Activated CD4-positive, alpha-beta T cell treated with anti-CD3 and anti-CD28 coated beads, Interleukin-2, amount 10 ng/mL, durations not matched to agents 7 days and 5 days (primary cell): ENCODE measurements at places on chromosomes 7 and 10. TPM values are rescaled to one million over a fixed set of nuclear protein-coding genes. Genes with fewer than 3 reads are reported as not detected.

GRCh38 chr7:101094376-101094775 is 9.1 kb downstream of the TRIM56 start:
- no peaks in the 10 kb centered on the region for H3K27me3 ChIP-seq
- H3K4me3 ChIP-seq: no peak overlapping the region
- H3K27ac ChIP-seq: no peak overlapping the region
- DNase-seq: no peak

DNA sequence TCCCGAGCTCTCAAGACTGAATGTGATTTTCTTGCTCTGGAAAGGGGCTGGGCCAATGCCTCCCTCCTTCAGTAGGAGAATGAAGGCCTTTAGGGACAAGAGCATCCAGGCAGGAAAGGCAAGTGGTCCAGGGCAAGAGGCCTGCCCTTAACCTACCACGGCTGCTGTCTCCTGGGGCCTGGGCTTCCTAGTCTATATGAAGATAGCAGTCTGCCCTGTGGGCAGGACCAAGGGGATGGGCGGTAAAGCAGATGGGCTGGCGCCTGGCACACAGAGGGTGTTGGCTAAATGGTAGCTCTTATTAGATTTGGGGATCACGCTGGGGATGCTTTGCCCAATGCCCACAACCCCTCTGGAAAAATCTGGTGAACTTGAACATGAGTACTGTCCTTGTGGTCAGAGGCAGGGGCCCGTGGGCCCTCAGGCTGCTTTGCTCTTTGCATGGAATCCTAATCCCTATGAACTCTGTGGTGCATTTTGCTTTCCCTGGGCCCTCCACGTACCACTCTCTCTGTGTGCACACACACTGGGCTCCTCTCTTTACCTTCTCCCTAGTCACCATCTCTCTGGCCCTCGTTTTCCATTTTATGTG is 20.3 kb downstream of the CHAT start:
- no peak overlapping the region for H3K4me3 ChIP-seq
- H3K36me3 ChIP-seq: no peaks in the 10 kb centered on the region
- no peak overlapping the region for H3K27ac ChIP-seq
- peaks cover 30% of the 10 kb centered on the region for H3K27me3 ChIP-seq
- H3K4me1 ChIP-seq: no peaks in the 10 kb centered on the region

- H3K4me3 ChIP-seq: no peak overlapping the region
- H3K36me3 ChIP-seq: no peaks in the 10 kb centered on the region
- H3K4me1 ChIP-seq: no peaks in the 10 kb centered on the region
Measured at GRCh38 chr7:70706204-70706603, 425.7 kb upstream of the GALNT17 start.

- no peak overlapping the region for H3K4me3 ChIP-seq
- no peaks in the 10 kb centered on the region for H3K4me1 ChIP-seq
- H3K27ac ChIP-seq: no peak overlapping the region
- no peak for DNase-seq
- no peaks in the 10 kb centered on the region for H3K27me3 ChIP-seq
Measured at GRCh38 chr7:134832367-134832766, 52.9 kb downstream of the CALD1 start.

DNA sequence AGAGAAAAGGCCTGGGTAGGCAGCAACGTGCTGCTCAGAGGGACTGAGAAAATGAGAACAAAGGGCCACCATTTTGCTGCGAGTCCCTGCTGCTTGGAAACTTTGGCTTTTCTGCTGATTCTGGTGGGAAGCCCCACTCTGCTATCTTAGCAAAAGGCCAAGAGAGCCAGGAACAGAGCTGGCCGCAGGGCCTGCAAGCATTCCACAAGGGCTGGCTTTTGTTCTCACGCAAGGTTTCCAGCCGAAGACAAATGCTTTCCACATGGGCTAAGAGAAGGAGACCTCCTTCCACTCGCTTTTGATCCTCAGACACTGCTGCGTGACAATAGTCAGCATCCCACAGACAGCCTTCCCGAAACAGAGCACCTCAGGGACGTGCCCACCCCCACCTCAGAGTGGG is 163.1 kb downstream of the ARHGAP12 start:
- H3K27me3 ChIP-seq: peaks cover 2% of the 10 kb centered on the region
- H3K4me3 ChIP-seq: no peak overlapping the region
- no peak overlapping the region for H3K27ac ChIP-seq
- H3K36me3 ChIP-seq: no peaks in the 10 kb centered on the region
- H3K4me1 ChIP-seq: peaks cover 6% of the 10 kb centered on the region

- H3K27me3 ChIP-seq: no peaks in the 10 kb centered on the region
- H3K27ac ChIP-seq: no peak overlapping the region
- no peak overlapping the region for H3K4me3 ChIP-seq
- no peak for DNase-seq
- H3K36me3 ChIP-seq: no peaks in the 10 kb centered on the region
- H3K4me1 ChIP-seq: no peaks in the 10 kb centered on the region
Measured at GRCh38 chr7:80244206-80244916, 109.7 kb downstream of the GNAI1 start.

DNA sequence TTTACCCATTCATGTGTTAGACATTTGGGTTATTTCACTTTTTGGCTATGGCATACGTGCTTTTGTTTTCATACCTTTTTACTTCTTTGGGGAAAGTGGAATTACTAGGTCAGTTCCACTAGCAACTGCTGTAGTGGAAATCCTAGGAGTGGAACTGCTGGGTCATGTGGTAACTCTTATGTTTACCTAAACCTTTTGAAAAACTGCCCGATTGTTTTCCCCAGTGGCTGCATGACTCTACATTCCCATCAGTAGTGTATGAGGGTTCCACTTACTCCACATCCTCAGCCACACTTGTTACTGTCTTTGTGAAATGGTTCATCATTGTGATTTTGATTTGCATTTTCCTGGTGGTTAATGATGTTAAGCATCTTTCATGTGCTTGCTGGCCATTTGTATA is 82.3 kb downstream of the TAX1BP1 start:
- peaks cover 17% of the 10 kb centered on the region for H3K36me3 ChIP-seq
- H3K4me3 ChIP-seq: no peak overlapping the region
- no peak overlapping the region for H3K27ac ChIP-seq
- no peaks in the 10 kb centered on the region for H3K27me3 ChIP-seq

DNA sequence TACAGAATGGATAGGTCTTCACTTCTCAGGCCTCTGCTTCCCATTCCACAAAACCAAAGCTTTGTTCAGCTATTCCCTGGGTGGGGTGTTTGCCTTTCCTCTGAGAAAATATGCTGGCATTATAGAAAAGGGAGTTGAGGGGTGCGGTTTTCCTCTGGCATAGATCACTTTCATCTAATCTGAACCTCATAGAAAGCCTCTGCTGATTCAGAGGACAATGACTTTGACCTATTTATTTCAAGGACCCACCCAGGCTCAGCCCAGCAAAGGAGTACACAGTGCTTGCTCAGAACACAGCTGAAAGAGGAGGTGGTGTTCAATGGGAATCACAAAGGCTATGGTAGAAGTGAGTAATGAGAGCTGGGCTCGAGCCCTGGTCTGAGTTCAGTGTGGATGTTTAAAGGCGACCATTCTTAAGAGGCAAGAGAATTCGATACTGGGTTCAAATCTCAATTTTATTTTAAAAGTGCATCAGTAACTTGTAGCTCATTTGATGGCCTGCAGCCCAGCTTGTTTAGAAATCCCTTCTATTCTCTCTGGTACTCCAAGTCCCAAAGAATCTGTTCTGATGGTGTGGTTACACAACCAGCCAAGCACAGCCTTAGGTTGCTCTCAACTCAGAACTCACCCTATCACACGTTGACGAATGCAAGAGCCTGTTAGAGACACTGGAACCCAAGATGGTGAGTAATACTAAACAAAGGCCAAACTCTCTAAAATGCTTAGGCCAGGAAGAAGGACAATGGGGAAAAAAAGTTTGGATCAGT is 1012.8 kb downstream of the LRMDA start:
- no peak for DNase-seq
- no peaks in the 10 kb centered on the region for H3K27me3 ChIP-seq
- H3K4me1 ChIP-seq: no peaks in the 10 kb centered on the region
- H3K27ac ChIP-seq: no peak overlapping the region
- H3K36me3 ChIP-seq: no peaks in the 10 kb centered on the region

GRCh38 chr7:26167303-26167934 is 15.4 kb downstream of the NFE2L3 start:
- no peak overlapping the region for H3K4me3 ChIP-seq
- peaks cover 45% of the 10 kb centered on the region for H3K4me1 ChIP-seq
- H3K27me3 ChIP-seq: no peaks in the 10 kb centered on the region
- DNase-seq: no peak

- H3K4me3 ChIP-seq: no peak overlapping the region
- no peak for DNase-seq
- H3K4me1 ChIP-seq: peaks cover 12% of the 10 kb centered on the region
- no peaks in the 10 kb centered on the region for H3K27me3 ChIP-seq
- H3K36me3 ChIP-seq: peaks cover 3% of the 10 kb centered on the region
Measured at GRCh38 chr7:8141070-8141469, 120.9 kb downstream of the ICA1 start.

GRCh38 chr7:96061844-96062243 is 260.1 kb downstream of the SLC25A13 start:
- no peaks in the 10 kb centered on the region for H3K4me1 ChIP-seq
- H3K36me3 ChIP-seq: no peaks in the 10 kb centered on the region
- no peak for DNase-seq
- no peak overlapping the region for H3K4me3 ChIP-seq
- no peak overlapping the region for H3K27ac ChIP-seq
- H3K27me3 ChIP-seq: peaks cover 22% of the 10 kb centered on the region

DNA sequence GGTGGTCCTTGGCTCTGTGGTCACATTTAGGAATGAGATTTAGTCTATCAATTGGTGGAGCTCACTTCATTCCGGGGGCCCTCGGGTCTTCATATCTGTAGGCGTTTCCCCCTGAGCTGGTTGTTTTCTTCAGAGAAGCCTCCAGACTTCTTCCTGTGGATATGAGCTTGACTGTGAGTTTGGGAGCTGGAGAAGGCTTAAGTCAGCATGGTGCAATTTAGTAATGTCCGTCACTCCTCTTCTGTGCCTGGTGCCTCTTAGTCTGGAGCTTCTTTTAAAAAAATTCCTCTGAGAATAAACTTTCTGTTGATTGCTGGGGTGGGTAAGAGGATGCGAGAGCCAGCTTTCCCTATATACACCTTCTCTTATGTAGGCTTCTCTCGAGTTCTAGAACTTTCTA is 40.2 kb downstream of the HECW1 start:
- no peak for DNase-seq
- no peaks in the 10 kb centered on the region for H3K4me1 ChIP-seq
- H3K27ac ChIP-seq: no peak overlapping the region
- no peak overlapping the region for H3K4me3 ChIP-seq
- peaks cover 4% of the 10 kb centered on the region for H3K27me3 ChIP-seq

DNA sequence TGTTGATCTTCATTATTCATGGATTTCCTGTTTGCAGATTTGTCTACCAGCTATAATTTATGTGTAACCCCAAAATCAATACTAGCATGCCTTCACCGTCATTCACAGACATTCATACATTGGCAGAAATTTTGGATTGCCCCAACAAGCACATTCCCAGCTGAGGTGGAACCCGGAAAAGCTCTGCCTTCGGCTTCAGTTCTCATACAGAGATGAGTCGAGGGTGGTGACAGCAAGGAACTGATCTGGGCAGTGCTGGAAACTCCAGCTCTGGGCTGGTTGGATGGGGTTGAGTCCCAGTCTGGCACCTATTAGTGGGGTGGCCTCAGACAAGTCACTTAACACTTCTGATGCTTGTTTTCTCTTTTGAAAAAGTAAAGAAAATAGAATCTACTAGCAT is 267.5 kb downstream of the SNX13 start:
- H3K4me3 ChIP-seq: no peak overlapping the region
- DNase-seq: no peak
- H3K36me3 ChIP-seq: no peaks in the 10 kb centered on the region
- peaks cover under 1% of the 10 kb centered on the region for H3K27me3 ChIP-seq

- no peaks in the 10 kb centered on the region for H3K27me3 ChIP-seq
- no peak for DNase-seq
- H3K27ac ChIP-seq: no peak overlapping the region
- peaks cover 44% of the 10 kb centered on the region for H3K36me3 ChIP-seq
- H3K4me3 ChIP-seq: no peak overlapping the region
Measured at GRCh38 chr10:70417568-70417967, 13.6 kb downstream of the EIF4EBP2 start.

DNA sequence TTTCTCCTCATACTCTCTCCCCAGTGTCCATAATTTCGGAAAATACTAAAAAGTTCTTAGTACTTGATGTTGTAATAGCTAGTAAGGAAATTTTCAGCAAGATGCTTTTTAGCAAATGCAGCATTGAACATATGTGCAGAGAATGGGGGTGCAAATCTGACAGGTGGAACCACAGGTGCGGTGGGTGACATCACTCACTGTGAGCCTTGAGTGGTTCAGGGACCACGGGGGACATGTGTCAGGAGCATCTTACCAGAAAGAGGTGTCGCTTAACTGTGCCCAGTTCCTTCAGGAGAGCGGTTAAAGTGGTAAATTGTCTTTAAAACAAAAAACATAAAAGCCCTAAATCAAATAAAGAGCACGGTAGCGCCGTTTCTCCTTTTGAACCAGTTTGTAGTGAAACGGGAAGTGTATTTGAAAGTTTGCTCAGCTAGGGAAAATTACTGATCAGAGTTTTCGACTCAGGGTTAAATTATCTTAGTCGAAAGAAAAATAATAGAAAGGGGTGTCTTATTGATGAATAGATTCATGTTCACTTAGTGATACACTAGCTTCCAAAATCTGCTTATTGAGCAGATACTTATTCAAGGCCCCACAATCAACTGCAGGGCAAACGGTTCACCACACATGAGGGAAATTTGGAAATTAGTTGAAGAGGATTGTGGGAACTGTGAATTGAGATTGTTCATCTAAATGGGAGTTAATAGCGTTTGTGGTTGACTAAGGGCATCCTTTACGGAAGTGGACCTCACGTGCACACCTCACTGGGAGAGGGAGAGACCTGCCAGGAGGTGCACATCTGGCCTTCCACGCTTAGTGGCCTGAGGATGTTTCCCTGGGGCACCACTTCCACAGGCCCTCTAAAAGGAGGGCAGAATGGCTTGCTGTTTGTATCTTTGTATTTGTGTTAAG is 12.7 kb downstream of the CUL1 start:
- H3K27me3 ChIP-seq: no peaks in the 10 kb centered on the region
- no peak overlapping the region for H3K27ac ChIP-seq
- no peak for DNase-seq
- H3K36me3 ChIP-seq: peaks cover 18% of the 10 kb centered on the region

DNA sequence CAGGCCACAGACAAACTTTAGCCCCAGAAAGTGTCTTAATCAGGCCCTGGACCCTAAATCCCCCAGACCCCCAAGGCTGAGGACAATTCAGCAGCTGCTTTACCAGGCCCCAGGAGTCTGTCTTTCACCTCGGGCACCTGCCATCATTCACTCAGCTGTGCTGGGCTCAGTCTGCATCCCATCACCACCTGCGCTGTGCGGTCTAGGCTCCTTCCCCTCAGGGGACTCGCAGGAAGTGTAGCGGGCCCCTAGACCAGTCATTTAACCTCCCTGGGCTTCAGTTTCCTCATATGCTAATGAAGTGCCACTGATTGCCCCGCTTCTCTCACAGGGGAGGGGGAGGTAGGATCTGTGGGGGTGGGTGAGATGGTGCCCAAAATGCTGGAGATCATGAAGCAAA is 76.4 kb upstream of the ZMIZ1 start:
- no peak overlapping the region for H3K27ac ChIP-seq
- peaks cover 3% of the 10 kb centered on the region for H3K27me3 ChIP-seq
- H3K36me3 ChIP-seq: no peaks in the 10 kb centered on the region

SGCE gene
- total RNA-seq: not detected

INPP5A gene
- total RNA-seq: 9.9 TPM

FGL2 gene
- total RNA-seq: 1.3 TPM

SPACDR gene
- total RNA-seq: 4.1 TPM

AEBP1 gene
- 4.8 TPM for total RNA-seq

DNAH11 gene
- total RNA-seq: 1.3 TPM

LRRC18 gene
- not detected for total RNA-seq
